ENCODE measurements at places on chromosomes 11 and 22.

GRCh38 chr11:12433571-12434324, 56.4 kb downstream of the PARVA start:
- DNase-seq: peak; percentile 79

DNA sequence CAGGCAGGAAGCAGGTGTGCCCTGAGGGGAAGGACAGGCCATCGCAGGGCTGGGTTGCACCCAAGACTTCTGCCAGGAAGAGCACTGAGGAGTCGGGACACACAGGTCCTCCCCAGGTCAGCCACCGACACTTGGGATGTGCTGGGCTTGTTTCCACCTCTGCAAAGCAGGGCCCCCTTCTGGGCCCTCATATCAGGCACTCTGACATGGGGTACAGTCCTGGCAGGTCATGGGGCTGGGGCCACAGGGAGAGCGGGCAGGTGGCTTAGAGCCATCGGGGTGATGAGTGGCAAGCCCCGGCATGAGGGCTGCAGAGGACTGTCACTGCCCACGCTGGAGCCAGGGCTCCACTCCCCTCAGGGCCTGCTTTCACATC, 7.9 kb upstream of the ADORA2A start:
- no peak for DNase-seq

DNA sequence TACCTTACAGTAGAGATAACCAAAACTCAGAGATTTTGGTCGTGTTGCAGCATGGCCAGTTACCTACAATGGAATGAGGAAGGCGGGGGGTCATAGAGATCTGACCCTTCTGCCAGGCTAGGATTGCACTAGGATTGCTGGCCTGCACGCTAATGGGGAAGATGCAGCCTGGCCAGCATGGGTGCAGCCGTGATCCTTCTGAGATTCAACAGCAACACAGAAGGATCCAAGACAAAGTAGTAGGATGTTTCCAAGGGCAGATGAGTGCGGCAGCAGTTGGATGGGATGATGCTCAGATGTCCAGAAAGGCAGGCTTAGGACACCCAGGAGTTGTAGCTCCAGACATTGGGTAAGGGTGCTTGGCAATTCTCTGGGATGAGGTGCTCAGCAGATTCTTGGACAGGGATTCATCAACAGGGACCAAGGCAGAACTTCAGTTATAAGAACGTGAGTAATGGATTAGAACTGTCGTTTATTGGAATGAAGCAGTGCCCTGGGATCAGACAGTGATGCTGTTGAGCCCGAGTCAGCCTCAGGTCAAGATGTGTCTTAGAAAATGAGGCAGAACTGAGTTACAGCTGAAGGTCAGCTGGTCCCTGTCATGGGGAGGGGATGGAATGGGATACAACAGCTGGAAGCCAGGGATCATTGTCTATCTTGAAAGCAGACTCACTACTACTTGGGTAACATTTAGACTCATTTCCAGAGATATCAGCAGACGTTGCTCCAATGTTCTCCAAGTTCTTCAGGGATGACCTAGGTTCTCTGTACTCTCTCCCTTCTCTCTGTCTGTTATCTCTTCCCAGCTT, 71.0 kb downstream of the PARVA start:
- no peak for DNase-seq

GRCh38 chr11:8905528-8906165, 5.3 kb upstream of the AKIP1 start:
- DNase-seq: peak; percentile 50

- peak; percentile 66 for DNase-seq
Observed at GRCh38 chr22:43213051-43213450, 26.1 kb upstream of the TTLL12 start.

DNA sequence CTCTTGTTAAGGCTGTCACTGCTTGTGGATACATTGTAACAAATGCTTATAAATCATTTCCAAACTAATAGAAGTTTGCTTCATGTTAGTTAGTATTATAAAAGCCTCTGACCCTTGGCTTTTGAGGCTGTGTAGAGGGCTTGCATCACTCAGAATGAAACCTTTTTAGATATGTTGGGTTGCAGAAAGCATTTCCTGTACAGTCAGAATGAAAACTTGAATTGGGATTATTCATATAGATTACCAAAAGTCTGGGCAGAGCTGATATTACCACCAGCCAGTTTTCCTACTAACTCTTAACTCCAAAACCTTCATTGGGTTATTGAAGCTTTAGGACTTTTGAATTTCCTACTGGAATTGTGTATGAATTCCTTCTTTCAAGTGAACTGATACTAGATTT, 12.0 kb downstream of the KMT2A start:
- DNase-seq: no peak

DNA sequence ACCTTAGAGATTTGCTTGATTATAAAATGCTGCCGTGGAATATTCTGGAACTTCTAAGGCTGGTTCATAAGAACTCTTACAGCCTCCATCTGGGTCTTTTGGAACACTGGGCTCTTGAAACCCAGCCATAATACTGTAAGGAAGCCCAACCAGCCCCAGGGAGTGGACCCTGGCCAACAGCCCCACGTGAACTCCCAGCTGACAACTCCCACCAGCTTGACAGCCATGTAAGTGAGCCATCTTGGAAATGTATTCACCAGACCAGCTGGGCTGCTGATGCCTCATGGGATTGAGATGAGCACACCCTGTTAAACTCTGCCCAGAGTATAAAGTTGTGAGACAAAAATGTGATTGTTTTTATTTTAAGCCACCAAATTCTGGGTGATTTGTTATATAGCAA, 378.7 kb upstream of the RAG2 start:
- peak; percentile 87 for DNase-seq

DNA sequence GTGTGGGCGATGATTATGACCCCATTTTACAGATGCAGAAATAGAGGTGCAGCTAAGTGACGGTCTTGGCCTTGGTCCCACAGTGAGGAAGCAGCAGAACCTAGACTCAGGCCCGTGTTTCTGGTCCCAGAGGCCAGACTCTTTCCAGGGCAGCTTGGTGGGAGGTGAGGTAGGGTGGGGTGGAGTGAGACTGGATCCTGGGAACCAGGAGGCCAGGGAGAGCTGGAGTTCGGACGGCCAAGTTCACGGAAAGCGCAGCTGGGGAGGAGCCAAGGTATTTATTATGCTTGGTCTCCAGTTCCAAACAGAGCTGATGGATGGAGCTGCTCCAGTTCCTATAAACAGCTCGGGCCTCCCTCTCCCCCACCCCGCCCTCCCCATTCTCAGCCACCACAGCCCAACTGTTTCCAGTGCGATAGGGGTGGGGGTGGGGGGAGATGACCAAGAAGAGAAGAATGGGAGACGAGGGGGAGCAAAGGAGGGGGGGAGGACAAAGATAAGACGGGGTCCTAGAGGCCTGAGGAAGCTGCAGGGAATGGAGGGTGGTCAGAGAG, 16.2 kb downstream of the LRRC32 start:
- peak; percentile 98 for DNase-seq

GRCh38 chr22:31790240-31790639, 36.4 kb downstream of the DEPDC5 start:
- peak; percentile 46 for DNase-seq

- DNase-seq: peak; percentile 91
Observed at GRCh38 chr11:22666325-22666687, at the start of gene GAS2. TSS of gene GAS2 (plus strand) at chr11:22666611. CDS start at chr11:22674870, 8,259 bp downstream.

- DNase-seq: no peak
Observed at GRCh38 chr11:12260731-12261521, 116.4 kb upstream of the PARVA start.

- DNase-seq: no peak
Observed at GRCh38 chr11:126701520-126701897, 299.1 kb downstream of the KIRREL3 start.

DNA sequence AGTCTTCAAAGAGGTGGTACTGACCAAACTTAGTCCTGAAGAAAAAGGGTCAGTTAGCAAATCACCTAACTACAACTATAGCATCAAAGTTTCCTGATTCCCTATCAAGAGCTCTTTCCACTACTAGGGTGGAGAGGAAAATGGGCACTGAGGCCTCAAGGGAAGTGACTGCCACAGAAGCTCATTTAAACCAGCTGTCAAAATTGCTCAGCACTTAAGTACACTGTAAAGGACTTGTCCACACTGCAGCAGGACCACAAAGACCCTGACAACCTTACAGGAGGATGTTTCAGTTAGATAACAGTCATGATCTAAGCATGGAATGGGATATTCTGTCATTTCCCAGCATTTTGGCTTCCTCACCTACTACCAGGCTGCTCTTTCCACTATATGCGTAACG, 33.0 kb downstream of the FAM168A start:
- no peak for DNase-seq

- no peak for DNase-seq
Observed at GRCh38 chr11:62012832-62013461, 45.5 kb upstream of the FTH1 start.

DNA sequence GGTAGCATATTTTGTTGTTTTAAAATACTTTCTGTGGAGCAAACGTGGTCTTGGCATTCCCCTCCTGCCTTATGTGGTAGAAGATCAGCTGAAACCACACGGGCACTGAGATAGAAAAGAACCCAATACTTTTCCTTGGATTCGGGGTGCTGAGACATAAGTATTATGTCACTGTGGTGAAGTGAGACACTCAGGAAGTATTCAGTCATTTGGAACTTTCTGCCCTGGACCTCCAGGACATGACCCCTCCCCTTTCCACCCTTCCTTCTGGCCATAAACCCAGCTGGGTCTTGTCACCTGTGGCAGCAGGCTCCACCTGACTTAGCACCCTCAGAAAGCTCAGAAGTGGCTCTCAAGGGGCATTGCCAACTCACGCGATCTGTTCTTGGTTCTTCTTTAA, 123.4 kb downstream of the SWAP70 start:
- no peak for DNase-seq

DNA sequence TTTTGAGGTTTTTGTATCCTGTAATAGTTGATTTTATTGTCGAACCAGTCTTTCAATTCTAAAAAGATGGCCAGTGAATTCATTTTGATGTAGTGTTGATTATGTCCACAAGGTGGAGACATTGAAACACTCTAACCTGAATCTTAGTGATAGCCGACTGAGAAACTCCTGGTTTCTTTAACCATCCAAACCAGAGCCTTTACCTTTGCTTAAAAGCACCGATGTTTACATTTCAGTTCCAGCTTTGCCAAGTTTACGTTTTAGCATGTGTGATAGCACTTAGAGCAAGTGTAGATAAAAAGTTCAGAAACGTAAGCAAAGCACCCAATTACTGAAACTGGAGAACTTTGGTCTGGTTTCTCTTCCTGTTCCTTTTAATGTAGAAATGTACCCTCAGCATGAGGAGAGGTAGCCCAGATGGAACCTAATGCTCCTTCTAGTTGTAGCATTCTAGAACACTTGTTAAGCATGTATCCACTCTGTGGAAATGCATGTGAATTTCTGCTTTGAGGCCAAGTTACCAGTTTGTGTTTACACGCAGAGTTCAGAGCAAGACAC, 208.6 kb downstream of the DBX1 start:
- peak; percentile 70 for DNase-seq

DNA sequence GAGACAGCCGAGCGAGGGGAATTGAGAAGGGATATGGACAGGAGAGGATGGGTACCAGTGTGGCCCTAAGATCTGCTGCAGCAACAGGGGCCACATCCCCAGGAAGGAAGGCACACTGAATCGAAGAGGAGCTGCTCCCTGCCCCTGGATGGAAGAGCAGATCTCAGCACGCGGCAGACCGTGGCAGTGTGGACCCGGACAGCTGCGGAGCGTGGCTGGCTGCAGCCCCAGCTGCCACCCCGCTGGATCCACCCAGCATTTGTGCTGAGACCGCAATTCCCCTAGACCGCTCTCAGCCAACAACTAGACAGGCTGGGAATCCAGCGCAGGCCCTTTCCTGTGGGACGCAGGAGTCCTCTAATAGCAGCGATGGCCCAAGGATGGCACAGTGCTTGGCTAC, 94.7 kb downstream of the NECTIN1 start:
- peak; percentile 69 for DNase-seq

GRCh38 chr22:33400891-33401290, 342.7 kb upstream of the SYN3 start:
- no peak for DNase-seq

DNA sequence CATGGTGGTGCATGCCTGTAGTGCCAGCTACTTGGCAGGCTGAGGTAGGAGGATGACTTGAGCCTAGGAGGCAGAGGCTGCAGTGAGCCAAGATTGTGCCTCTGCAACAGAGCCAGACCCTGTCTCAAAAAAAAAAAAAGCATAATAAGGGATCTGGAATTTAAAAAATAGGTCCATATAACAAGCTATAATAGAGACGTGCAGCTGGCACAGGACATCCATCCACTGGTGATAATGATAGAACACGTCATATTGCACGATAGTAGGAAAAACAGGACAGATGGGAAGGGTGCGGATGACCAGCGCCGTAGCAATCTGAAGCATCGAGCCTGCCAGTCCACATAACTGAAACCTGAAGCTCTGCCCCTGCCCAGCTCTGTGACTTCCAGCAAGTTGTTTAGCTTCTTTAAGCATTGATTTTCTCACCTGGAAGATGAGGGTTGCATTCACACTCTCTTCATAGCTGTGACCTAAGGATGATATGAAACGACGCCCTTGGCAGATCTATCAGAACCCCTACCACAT, 60.3 kb upstream of the PRODH start:
- DNase-seq: no peak

- peak; percentile 67 for DNase-seq
Observed at GRCh38 chr22:40348025-40348658, 1.8 kb downstream of the ADSL start.
